ENCODE measurements at places on chromosomes 13 and 19.

DNA sequence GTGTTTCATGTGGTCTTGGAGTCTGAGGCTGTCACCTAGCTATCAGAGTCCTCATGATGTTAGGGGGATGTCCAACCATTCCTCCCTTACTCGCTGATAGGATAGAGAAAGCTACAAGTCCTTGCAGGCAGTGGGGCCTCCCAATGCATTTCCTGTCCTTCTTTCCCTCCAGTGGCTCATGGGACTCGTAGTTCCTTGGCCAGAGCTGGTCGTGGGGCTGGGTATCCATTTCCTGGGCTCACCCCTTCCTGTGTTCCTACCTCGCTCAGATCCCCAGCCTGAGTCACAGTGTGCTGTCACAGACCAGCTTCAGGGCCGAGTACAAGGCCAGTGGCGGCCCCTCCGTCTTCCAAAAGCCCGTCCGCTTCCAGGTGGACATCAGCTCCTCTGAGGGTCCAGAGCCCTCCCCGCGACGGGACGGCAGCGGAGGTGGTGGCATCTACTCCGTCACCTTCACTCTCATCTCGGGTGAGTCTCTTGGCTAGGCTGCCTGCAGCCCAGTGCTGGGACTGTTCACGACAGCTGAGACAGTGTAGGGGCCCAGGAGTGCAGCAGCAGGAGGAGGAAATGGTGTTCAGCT is 19.1 kb downstream of the TMEM150B start:
- DNase-seq = no peak

DNA sequence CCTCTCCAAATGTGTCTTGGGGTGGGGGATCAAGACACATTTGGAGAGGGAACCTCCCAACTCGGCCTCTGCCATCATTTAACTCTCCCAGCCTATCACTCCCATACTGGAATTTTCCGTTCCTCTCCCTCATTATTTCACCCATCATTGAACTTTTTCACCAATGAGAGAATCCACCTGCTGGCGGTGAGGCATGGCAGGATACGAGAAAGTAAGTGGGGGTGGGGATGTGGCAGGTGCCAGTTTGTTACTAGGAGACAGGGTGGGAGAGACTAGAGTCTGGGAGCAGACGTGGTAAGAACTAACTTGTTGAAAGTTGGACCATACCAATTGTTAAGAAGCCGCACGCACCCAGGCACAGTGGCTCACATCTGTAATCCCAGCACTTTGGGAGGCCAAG is 6.9 kb downstream of the GIPR start:
- DNase-seq = no peak

DNA sequence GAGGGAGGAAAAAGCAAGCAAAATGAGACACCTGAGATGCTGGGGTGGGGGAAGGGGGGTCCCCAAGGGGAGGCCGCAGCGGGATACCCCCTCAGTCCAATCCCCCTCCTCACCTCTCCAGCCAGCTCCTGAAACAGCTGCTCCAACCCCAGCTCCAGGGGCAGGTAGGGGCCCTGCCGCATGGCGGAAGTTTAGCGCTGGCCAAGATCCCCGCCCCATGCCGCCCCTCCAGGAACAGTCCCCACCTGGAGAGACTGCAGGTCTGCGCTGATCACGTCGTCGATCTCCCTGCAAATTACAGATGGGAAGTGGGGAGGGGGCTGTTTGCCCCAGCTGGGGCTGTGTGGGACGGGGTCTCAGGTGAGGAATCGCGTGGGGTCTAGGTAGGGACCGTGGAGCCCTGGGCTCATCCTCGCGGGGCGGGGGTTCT is 9.0 kb downstream of the CAPN12 start:
- no peak for DNase-seq

- no peak for DNase-seq
Observed at GRCh38 chr13:83211301-83211700, 671.0 kb downstream of the SLITRK1 start.

DNA sequence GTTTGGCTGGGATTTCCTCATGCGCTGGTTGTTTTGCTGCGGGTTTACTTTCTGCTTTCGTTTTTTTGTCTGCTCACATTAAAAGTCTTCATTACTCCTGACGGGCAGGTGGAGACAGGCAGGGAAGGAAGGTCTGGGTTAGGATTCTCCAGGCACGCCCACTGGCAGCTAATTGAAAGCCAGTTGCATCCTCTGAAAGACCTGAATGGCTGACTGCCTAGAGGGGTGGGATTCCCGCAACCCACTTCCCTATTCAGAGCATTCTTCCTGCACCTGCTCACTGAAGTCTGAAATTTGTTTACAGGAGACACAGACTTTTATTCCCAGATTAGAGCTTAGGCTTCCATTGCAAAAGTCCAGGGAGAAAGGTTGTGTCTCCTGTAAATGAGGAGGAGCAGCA is 172.0 kb downstream of the UQCRFS1 start:
- DNase-seq = no peak
